ENCODE measurements at places on chromosomes 5 and 9.

- DNase-seq: no peak
Measured at GRCh38 chr9:26012797-26013196, 334.6 kb upstream of the TUSC1 start.

DNA sequence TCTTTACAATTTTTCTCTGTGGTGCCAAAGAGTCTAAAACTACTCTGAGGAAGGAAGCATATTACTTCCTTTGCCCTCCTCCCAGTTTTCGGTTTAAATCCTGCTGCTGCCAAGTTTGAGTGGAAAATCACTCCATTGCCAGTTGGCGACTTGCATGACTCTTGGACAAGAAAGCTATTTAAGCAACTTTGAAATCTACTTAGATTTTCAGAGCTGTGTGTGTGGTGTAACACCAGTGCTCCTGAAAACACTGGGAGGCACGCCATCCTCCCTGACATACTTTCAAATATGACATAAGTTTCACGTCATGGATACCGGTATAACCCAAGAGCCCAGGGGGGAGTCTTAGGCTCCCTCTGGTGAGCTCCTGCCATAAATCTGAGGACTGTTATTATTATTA is 83.5 kb upstream of the RIOK2 start:
- no peak for DNase-seq

DNA sequence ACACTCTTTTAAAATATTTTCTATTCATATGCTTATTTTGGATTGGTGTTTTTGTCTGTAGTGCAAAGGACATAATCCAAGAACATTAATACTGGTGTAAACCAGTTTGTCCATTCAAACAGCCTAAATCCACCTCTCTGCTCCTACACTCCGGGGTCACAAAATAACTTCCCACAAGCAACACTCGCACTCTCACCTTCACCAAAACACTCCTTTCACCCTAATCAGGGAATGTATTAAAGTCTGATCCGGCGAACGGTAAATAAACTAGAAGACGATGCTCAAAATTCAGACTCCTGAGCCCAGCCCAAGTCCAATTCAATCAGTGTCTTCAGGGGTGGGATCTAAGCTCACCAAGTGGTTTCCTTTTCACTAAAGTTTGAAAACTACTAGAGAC is 649 bp downstream of the AP3B1 start:
- no peak for DNase-seq

DNA sequence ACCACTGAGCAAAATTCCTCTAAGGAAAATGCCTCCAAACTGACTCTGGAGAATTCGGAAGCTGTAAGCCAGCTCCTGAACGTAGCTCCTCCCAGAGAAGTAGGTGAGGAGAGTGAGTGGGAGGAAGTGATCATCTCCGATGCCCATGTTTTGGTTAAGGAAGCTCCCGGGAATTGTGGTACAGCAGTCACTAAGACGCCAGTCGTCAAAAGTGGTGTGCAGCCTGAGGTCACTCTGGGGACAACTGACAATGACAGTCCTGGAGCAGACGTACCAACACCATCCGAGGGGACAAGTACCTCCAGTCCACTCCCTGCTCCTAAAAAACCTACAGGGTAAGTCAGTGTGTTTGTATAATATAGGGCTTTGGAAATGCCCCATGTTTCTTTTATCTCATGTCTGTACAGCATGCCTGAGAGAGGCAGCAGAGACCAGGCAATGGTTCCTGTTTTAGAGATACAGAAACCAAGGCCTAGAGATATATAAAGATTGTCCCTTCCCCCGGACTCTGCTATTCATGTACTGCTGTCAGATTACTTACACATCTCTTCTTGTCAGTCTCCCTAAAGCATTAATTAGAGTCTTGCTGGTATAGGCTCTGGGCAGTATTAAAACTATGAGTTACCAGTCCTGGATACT is 23.9 kb downstream of the HMGXB3 start:
- DNase-seq: no peak

- no peak for DNase-seq
Measured at GRCh38 chr5:77101298-77101697, 14.2 kb upstream of the ZBED3 start.

GRCh38 chr5:56026863-56027300 is 32.1 kb upstream of the IL6ST start:
- DNase-seq: no peak

DNA sequence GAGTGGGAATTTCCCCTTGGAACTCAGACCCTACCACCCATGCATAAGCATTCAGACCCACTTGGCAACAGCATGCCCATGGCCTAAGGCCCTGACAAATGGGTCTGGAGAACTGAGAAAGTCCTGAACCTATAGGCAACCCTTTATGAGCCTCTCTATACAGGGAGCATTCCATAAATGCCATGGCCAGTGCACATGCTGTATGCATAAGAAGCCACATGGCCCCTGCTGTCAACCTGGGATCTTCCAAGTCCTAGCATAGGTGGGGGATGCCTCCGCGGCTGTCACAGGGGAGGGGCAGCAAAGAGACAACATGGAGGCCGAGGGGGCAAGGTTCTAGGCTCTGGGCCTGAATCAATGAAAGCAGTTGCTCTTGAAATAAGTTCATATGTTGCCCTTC is 8.2 kb upstream of the NIPAL4 start:
- DNase-seq: no peak

DNA sequence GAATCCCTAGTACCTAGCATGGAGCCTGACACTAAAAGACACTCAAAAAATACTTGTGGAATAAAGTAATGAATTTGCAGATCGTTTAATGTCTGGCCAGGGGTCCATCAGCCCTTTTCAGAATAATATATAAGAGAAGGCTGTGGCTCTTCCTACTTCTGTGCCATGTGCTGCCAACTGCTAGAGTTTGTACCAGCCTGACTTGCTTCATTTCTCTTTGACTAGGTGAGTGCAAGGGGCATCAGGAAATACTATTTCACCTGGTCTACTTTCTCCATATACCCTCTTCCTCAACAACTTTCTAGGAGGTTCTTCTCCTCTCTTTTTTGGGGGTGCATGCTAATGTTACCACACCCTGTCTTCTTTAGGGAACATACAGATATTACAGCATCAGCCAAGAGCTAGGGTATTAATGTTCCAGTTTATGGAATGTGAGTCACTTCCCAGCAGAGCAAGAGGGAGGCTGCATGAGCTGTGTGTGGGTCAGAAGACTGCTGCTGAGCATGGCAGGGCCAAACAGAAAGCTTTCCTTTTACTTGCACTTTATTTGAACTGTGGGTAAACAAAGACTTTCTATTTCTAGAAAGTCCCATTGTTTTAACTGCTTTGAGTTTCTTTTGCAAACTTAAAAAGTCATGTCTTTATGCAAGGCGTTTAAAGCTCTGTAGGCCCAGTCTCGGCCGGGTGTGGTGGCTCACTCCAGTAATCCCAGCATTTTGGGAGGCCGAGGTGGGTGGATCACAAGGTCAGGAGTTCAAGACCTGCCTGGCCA is 158.9 kb downstream of the ADAMTSL1 start:
- DNase-seq: no peak

DNA sequence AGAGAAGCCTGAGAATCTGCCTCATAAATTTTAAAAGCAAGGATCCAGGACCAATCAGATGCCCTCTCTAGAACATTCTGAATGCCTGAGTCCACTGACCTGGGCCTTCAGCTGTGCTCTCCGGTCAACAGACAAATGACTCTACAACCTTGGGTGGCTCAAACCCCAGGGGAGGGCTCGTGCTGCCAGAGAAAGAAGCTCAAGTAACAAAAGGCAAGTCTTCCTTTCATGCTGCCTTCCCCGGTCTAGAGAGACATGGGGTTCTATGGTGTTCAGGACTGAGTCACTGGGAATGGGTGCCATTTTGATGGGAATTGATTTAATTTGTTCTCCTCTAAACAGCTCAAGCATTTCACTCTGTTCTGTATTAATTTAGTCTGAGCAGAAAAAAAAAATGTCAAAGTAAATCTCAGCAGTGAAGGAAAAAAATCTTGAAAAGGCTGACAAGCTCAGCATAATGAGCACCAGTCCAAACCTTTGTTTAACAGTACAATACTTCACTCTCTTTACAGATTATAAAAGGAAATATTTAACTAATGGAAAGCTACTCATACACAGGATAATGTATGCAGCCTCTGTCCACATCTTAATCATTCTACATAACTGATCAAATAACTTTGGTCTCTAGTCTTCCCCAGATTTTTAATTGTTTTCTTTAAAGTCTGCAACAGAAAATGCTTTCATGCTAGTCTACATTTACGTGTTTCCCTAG is 191.0 kb downstream of the GLIS3 start:
- no peak for DNase-seq

DNA sequence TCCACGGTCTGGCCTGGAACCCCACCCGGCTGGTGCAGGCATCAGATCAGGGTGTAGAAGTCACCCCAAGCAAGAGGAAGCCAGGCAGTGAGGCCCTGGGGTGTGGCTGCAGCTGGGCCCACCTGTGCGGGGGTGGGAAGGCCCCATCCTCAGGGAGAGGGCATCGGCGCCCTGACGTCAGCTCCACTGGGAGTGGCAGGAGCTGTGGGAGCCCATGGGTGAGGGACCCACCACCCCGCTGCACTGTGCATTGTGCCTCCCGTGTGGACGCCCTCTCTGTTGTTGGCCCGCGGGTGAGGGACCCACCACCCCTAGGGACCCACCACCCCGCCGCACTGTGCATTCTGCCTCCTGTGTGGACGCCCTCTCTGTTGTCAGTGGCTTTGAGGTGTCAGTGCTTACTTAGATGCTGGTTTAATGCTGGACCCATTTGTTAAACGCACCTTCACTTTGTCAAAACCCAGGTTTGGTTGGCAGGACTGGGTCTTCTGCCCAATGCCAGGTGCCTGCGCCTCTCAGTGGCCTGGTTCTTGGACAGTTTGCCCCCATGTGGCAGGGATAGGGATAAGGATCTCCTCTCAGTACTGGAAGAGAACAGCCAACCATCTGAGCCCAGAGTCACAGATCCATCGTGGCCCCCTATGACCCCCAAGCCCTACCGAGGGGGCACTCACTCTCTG is 6.9 kb upstream of the EXOC3 start:
- no peak for DNase-seq

GRCh38 chr9:4548811-4549725 is 58.8 kb downstream of the SLC1A1 start:
- no peak for DNase-seq

- no peak for DNase-seq
Measured at GRCh38 chr5:134772461-134773125, 14.0 kb downstream of the DDX46 start.

GRCh38 chr5:131953969-131954368 is 8.5 kb upstream of the MEIKIN start:
- DNase-seq: no peak

GRCh38 chr5:126869005-126869451 is 92.1 kb downstream of the LMNB1 start:
- DNase-seq: no peak

All from stimulated activated CD8-positive, alpha-beta memory T cell treated with anti-CD3 and anti-CD28 coated beads, Interleukin-15, amount 100 ng/mL, for 24 hours (primary cell).